ENCODE measurements at places on chromosomes 4 and X.
A peak's percentile ranks its signal among the peaks of the same experiment; 100 is the strongest.

- DNase-seq = no peak
Measured at GRCh38 chrX:56569378-56570057, 6.1 kb downstream of the UBQLN2 start.

- DNase-seq = no peak
Measured at GRCh38 chr4:170414961-170415360, 325.2 kb upstream of the AADAT start.

DNA sequence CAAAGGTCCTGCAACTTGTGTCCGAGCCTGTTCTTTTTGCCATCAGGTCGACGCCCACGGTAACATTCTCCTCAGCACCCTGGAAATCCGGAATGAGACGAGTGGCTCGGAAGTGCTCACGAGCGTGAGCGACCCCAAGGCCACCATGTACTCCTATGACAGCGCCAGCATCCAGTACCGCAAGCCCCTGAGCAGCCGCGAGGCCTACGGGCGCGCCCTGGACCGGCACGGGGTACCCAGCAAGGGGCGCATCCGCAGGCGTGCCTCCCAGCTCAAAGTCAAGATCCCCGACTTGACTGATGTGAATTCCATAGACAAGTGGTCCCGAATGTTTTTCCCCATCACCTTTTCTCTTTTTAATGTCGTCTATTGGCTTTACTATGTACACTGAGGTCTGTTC, 37.9 kb downstream of the COMMD8 start:
- no peak for DNase-seq

- DNase-seq = no peak
Measured at GRCh38 chr4:100041646-100042045, 91.6 kb upstream of the H2AZ1 start.

DNA sequence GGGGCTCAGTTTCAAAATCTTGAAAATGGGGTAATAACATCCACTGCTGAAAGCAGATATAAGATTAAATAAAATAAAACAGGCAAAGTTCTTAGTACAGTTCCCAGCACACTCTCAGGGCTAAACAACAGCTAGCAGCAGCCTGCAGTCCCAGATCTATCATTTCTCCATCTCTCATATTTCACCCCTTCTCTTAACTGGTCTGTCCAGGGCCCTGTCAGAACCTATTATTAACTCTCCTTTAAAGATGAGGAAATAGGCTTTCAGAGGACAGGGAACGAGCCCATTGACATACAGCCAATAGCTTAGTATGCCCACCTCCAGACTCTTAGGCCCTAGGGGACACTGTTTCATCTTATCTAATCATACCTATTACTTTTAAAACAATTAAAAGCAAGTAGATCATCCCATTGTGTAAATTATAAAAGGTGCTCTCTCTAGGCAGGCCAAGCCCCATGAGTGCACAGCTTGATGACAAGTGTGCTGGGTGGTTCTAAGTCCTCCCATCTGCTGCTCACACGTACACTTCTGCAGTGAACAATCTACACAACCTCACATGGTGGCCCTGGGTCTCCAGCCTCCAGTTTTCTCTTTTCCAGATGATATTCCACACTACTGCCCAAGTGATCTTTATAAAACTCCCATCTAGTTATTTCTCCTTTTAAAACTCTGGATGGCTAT, 119.0 kb downstream of the APBB2 start:
- DNase-seq = no peak

DNA sequence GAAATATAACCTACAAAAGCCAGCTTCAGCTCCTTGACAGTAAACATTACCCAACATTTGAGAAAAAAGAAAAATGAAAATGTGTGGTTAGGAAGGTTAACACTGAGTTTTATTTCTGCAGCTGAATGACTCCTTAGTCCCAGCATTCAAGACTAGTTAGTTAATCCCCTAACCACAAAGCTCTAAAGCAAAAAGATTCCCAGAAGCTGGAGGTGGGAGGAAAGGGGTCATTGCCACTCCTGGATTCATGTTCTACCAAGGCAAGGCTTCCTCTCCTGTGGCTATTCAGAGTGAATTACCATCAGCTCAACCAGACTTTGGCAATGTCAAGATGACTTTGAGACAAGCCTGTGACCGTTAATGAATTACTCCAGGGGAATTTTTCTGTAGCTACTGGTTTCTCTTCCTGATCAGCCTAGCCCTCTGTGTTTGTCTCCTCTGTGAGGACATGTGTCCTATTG, 63.6 kb downstream of the HADH start:
- DNase-seq = no peak

GRCh38 chrX:72467135-72467534, 105.5 kb downstream of the HDAC8 start:
- DNase-seq = no peak

DNA sequence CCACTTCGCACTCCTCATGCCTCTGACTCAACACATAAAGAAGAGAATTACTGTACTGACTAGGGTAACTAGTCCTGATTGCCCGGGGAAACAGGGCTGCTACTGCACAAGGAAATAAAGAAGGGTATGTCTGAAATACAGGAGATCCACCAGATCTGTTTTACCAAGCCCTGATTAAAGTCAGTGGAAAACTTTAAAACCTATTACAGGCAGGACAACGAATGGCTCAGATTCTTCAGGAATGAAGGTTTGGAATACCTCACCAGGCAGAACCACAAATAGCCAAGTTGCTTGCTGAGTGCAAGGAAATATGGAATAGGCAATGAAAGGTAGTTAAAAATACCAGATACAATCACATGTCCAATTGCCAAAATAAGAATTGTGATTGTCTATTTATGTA, 17.3 kb downstream of the LAMTOR3 start:
- no peak for DNase-seq

GRCh38 chr4:139454111-139455045, at the start of gene RAB33B:
Gene RAB33B, plus strand, starts transcription at chr4:139454121. Its CDS starts 75 bp downstream, at chr4:139454196.
- DNase-seq = no peak

DNA sequence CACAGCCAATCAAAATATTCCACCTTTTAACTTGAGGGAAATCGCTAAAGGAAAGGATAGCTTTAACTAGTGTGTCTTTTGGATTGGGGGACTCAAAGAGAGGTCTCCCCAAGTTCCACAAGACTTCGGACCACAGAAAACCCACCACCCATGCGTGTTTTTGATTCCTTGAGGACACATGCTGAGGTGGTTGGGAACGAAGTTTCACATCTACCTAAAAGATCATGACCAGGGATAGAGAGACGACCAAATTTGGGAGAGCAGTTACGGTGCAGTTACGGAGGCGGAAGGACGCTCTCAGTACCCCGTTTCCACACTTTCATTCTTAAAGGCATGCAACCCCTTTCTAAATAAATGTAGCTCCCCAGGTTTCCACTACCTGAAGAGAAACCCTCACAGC, 1.1 kb downstream of the PCYT1B start:
- no peak for DNase-seq

GRCh38 chr4:33369446-33369845, 2649.3 kb downstream of the PCDH7 start:
- no peak for DNase-seq

- no peak for DNase-seq
Measured at GRCh38 chr4:41478518-41478917, 59.4 kb upstream of the LIMCH1 start.

GRCh38 chrX:15567886-15568616, 32.7 kb downstream of the ACE2 start:
- DNase-seq = no peak

DNA sequence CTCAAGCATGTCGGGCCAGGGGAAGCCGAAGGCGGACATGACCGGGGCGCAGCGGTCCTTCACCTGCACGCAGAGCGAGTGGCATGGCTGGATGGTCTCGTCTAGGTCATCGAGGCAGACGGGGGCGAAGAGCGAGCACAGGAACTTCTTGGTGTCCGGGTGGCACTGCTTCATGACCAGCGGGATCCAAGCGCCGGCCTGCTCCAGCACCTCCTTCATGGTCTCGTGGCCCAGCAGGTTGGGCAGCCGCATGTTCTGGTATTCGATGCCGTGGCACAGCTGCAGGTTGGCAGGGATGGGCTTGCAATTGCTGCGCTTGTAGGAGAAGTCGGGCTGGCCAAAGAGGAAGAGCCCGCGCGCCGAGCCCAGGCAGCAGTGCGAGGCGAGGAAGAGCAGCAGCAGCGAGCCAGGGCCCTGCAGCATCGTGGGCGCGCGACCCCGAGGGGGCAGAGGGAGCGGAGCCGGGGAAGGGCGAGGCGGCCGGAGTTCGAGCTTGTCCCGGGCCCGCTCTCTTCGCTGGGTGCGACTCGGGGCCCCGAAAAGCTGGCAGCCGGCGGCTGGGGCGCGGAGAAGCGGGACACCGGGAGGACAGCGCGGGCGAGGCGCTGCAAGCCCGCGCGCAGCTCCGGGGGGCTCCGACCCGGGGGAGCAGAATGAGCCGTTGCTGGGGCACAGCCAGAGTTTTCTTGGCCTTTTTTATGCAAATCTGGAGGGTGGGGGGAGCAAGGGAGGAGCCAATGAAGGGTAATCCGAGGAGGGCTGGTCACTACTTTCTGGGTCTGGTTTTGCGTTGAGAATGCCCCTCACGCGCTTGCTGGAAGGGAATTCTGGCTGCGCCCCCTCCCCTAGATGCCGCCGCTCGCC, at the start of gene SFRP2:
TSS of gene SFRP2 (minus strand) at position 671 of the 864 bp plus-strand sequence. CDS start at position 423, 248 bp downstream.
- DNase-seq = no peak

DNA sequence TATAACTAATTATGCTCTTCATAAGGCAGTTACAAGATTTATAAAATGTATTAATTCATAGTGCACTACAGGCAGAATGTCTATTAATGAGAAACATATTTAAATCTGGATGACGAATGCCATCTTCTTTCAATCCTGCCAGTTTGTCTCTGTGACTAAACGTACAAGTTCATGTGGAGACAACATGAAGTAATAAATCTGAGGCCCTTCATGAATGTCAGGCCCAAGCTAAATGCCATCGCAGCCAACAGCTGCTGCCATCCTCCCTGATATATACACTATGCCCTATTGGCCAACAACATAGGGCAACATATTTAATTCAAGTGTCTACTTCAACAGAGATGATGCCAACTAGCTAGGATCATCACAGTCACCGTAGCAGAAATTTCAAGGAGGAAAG, 43.7 kb downstream of the TSPAN5 start:
- DNase-seq = no peak

DNA sequence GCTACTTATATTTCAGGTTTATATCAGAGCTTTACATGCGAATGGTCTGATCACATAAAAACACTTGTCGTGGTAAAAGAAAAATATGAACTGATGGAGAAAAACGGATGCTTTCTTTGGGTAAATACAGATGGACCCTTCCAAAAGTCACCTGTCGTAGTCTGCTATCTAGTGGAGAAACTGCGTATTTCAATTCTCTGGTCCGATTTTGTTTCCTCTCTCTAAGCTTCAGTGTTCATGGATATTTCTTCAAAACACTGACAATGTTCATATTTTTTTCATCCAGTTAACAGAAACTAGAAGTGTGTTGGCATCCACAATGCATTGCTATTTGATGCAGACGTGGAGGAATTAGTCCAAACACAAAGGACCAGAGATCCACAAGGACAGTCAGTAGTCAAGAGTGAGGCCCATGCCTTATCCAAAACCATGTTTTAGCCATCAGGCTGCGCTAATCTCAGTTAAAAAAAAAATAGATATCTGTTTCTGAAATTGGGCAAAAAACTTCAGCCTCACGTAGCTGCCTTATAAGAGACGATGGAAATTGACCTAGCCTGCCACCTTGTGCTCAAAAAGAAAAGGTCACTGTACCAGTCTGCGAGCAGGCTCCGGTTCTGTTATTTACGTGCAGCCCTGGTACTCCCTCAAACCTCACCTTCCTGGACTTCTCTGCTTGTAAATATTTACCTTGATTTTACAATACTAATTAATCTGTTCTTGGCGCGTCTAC, 16.0 kb downstream of the MEPE start:
- peak; percentile 68 for DNase-seq

DNA sequence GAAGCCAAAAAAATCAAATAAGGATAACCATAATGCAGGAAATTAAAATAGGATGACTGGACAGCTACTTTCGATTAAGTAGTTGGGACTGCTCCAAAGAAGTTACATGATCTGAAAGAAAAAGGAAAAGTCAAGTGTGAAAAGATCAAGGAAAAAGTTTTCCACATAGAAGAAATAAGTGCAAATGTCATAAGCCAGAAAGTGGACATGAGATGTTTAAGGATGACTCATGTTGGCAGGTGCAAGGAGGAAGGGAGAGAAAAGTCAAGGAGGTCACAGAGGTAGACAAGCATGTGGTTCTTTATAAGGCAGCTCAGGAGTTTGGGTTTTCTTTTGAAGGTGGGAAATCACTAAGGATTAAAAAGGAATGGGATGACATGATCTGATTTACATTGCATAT, 89.8 kb upstream of the GPRIN3 start:
- DNase-seq = no peak

DNA sequence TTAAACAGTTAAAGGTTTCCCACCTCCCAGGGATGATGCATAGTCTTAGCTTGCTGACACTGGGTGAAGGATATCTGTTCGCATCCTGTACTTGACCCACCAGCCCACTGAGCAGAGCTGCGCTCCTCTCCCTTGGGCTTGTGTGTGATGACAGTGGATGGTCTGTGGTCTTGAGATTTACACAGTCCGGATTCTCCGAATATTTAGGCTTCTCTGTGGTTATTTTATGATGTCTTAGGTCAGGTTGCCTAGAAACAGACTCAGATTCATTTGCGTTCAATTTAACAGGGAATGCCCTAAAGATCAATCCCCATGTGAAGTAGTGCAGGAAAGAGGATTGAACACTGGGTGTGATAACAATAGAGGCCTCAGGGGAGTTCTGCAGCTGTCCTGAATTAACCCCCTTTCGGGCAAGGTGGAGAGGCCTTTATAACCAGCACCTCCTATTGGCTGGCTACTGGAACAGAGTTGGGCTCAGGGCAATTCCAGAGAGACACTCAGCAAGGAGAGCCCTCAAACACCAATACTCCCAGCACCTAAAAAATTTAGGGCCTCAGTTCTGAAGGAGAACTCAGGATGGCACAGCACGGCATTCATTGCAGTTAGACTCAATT, 653.2 kb upstream of the GALNT7 start:
- no peak for DNase-seq

- DNase-seq = no peak
Measured at GRCh38 chrX:136666088-136666487, 18.1 kb downstream of the CD40LG start.

- no peak for DNase-seq
Measured at GRCh38 chr4:32219306-32220075, 1499.3 kb downstream of the PCDH7 start.

GRCh38 chr4:108619372-108620100, 840 bp upstream of the RPL34 start:
- no peak for DNase-seq

Data from hypothalamus (tissue), 51 donors.